Memory B cell (primary cell): ENCODE measurements at places on chromosomes 3 and 15.

DNA sequence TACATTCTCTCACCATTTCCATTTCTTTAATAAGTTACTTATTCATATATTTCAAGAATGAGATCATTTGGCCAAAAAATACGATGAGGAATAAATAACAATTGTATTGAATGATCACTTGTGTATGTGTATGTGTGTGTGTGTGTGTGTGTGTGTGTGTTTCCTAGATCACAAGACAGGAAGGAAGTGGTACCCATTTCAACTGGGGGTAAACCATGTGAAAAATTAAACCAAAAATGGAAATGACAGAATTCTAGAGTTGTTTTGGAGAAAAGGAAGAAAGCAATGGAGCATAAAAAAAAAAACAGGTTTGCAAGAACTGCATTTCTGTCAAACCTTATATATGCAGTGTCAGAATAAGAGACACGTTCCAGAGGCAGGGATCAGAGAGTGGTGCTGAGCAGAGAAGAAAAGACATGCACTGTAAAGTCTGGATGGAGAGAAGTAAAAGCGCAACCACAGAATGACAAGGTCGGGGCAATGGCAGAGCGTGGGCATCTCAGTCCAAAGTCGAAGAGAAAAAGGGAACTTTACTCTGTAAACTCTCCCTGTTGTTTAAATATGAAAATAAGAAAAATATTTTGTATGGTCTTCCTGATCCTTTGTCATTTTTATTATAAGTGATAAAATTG lies 75.5 kb downstream of the PEX5L start:
- no peak for DNase-seq

- no peak for DNase-seq
These were observed 6.9 kb downstream of the PLXND1 start for GRCh38 chr3:129599607-129600006.

- no peak for DNase-seq
These were observed 188.3 kb upstream of the THBS1 start for GRCh38 chr15:39392469-39393047.

DNA sequence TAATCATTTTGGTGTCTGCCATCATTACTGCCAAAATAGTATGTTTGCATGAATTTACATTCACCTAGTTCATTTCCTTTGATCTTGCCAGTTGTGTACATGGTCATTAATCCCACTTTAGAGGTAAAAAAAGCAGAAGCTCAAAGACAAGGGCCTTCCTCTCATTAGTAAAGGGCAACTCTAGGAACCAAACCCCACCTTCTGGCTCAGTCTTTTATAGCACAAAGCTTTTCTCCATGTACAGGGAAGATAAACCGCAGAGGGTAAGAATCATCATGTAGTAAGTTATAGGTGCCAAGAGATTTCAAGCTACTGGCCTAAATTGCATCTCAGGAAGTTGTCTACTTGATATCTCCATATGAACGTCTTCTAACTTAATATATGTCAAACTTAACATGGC lies 19.3 kb upstream of the SPG21 start:
- no peak for DNase-seq

DNA sequence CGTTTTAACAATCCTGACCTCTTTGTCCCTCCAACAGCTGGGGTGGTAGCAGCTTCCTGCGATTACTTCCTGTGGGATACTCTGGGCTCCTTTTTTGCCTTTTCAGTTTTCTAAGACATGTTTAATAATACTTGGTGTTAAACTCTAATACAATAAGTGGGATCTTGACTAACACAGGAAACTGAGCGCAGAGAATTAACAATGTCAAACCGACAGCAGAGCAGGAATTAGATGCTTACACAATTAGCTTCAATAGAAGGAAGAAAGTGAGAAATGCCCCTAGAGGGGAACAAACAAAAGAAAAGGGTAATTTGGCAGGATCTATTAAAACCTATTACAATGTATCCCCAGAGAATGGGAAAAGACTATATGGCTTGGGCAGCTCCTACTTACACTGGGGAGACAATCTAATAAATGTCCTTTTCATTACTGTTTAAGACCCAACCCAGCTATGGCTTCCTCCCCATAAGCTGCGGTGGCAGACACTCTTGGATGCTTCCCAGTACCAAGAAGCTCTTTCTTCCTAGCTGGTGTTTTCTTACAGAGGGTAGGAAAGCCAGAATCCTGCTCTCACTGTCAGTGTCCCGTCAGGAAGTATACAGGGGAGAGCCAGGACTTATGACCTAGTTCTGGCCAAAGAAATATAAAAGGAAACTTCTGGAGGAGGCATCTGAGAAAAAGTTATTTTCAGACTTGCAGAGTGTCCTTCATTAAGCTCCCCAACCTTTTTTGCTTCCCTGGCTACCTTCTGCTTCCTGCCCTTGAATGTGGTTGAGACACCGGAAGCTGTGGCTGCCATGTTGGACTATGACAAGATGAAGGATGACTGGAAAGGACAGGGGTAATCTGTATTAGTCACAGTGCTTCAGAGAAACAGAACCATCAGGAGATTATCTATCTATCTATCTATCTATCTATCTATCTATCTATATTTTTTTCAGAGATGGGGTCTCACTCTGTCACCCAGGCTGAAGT lies 194.1 kb upstream of the KBTBD8 start:
- no peak for DNase-seq
